Activated CD8-positive, alpha-beta memory T cell treated with anti-CD3 and anti-CD28 coated beads for 24 hours (primary cell): ENCODE measurements at places on chromosomes 16 and 17.

DNA sequence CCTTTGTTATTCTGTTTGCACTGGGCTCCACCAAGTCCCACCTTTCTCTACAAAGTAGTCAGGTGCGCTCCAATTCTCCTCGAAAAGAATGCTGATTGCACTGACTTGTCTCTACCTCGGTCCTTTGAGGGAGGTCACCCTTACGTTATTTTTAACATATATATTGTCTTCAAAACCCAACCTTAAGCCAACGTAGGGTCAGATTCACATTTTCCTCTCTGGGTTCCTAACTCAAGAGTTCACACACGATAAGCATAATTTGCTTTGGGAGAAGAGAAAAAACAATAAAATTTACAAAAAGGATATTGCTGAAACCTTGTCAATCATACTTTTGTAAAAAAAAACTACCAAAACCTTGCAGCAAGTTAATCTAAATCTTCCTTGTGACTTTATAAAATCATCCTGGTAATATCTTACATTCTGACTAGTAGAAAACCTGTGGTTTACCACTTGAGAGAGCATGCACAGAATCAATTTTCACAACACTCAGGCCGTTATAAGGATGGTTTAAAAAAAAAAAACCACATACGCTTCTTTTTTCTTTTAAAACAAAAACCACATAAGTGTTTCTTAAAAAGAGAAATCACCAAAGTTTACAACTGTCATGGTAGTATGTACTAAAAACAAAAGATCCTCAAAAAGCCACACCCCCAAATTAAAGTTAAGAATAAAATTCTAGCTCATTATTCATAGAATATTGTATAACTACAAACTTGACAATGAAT, 72.2 kb upstream of the TRAP1 start:
- no peak for DNase-seq

GRCh38 chr17:17504341-17505140, 8.3 kb upstream of the RASD1 start:
- DNase-seq: no peak

DNA sequence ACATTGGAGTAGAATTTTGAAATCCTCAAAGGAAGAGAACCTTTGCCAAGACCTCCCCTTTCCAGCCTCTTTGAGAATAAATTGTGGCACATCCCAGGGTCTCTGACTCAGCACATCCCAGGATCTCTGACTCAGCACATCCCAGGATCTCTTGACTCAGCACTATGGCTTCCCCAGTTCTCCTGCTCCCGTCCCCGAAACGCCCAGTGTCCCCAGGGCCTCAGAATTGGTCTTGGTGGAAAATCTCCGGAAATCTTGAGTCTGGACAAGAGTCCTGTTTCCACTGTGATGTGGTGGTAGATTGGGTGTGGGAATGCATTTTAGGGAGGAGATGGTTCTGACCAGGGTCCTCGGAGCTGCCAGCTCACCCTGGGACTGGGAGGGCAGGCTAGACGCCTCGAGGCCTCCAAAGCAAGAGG, 19.2 kb downstream of the PLXDC1 start:
- no peak for DNase-seq

- DNase-seq: no peak
Observed at GRCh38 chr16:47719713-47720112, 258.6 kb downstream of the PHKB start.

DNA sequence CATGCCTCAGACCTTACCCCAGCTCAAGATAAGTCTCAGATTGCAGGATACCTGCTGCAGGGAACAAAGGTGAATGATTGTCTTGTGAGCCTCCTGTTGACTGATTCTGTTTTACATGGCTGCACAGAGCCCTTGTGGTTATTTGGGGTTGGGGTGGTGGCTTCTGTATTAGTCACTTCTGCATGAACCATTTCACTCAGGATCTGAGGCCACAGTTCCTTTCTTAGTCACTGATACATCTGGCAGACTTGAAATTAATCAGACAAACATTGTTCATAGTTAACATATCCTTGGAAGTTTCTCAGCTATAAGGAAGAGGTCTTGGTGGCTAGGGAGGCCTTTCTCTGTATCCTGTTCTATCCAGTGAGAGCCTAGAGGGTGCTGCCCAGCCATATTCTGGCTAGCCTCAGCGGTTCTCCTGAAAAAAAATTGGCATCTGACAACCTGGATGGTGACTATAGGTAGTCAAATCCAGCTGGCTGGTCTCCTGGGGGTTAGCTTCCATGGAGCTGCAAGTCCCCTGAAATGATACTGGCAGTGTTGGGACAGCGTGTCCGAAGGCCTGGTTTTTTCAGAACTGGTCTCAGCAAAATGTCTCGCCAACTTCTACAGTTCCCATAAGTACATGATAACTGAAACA, 8.4 kb upstream of the PLK1 start:
- DNase-seq: no peak

- DNase-seq: no peak
Observed at GRCh38 chr17:41457676-41458075, 9.5 kb downstream of the KRT32 start.

DNA sequence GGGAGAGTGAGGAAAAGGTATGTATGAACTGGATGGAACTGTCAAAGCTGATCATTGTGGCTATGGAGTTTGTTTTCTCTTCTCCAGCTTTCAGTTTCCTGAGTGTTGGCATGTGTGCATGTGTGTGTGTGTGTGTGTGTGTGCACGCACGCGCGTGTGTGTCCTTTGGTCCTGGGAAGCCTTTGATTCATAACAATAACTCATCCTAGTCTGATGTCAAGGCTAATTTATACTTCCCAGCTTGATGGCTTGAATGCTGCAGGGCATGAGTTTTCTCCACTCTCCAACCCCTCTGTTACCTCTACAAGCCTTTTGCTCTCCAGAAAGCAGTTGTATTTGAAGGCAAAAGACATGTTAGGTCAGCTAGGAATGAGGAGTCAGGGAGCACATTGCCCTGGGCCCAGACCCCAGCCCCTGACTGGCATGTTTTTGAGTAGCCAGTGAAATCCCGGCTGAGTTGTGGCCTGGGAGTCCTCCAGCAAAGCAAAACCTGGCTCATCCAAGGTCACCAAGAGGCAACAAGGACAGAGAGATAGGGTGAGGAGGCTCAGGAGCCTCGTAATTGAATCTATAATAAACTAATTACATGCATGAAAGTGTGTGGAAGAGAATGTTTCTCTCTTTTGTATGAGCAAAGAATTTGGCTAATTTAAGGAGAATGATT, 8.9 kb upstream of the CDC42EP4 start:
- no peak for DNase-seq

DNA sequence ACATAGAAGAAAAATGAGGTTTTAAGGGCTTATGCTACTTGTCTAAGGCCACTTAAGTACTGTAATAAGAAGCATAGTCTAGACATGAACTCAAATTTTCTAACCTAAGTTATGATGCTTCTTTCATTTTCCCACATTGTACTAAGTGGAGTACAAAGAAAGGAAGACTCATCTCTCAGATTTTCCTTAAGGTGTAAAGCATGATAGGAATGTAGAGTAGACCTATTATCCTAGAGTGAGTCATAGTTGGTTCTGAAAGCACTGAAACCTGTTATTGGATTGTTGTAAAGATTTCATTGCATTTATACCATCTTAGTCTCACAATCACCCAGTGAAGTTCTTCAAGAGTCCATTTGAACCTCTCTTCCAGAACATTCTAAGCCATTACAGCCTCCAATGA, 343.8 kb downstream of the TOX3 start:
- DNase-seq: no peak

DNA sequence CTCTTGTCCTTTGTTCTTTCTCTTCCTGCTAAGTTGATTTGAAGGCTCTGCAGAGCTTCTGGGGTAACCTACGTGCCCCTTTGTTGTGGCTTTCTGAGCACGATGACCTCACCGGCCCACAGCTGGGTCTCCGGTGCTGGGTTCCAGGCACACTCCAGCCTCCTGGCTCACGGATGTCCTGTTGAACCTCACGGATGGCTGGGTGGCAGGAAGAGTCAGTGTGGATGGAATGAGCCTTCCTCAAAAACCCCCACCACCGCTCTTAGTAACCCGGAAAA, 116.0 kb downstream of the SOCS1 start:
- peak; percentile 70 for DNase-seq
